ENCODE measurements at places on chromosomes 16 and 17.

DNA sequence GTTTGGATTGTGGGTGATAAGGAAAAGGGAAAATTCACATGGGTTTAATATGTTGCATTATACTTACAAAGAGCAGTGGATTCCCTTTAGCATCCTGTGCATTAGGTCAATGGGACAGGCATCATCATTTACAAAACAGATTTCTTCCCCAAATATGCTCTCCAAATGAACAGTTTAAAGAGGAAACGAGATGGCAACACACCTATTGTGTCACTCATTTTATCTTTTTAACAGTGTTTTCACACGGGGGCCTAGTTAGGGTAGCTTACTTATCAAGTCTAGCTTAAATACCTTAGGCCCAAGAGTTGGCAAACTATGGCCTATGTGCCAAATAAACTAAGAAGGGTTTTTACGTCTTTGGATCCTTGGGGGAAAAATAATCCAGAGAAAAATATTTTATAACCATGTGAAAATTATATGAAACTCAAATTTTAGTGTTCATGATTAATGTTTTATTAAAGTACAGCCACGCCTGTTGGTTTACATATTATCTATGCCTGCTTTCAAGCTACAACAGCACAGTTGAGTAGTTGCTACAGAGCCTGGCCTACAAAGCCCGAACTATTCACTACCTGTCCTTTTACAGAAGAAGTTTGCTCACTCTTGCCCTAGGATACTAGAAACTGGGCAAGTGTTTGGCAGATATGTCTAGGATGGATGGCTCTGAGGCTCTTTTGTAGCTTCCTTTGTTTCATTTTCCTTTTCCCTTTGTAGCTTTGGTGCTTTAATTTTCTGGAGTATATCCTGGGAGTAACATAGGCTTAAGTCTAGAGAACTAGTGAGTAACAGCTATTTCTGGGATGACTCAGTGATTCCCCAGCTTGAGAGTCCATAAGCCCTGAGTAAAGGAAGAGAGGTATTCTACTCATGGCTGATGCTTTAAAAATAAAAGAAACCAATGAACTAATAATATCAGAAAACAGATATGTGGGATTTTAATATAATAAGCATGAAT is 12.4 kb downstream of the NUP93 start:
- DNase-seq, result no peak

DNA sequence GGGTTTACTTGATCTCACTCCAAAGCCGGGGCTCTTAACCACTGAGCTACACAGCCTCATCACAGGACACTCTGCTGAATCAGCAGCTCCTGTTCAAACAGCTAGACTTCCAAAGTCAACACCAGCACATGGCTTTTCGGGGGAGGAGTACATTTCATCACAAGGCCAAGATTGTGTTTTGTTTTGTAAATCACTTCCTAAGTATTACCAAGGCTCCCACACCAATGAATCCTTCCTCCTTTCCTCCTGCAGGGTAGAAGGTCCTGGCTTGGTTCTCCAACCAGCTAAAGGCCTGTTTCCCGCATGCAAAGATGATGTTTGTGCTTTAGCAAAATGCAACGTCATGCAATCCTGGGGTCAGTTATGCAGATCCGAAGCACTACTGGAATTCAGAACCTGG is 152.5 kb downstream of the XYLT1 start:
- DNase-seq, result no peak

DNA sequence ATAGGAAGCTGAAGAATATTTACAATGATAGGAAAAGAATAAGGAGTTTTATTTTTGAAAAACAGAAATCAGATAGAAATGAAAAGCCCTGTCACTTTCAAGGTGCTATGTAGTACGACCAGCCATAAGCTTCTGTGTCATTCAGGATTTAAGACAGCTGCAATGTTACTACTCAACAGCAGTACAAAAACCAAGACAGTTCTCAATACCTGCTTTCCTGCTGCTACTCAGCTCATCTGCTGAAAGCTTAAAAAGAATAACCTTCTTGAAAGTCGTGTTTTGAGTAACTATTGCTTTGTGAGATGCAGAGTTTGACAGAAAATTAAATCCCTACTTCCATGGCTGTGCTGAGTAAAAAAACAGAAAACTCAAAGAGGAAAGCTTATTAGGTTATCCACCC is 8.7 kb downstream of the GRB2 start:
- DNase-seq, result no peak

DNA sequence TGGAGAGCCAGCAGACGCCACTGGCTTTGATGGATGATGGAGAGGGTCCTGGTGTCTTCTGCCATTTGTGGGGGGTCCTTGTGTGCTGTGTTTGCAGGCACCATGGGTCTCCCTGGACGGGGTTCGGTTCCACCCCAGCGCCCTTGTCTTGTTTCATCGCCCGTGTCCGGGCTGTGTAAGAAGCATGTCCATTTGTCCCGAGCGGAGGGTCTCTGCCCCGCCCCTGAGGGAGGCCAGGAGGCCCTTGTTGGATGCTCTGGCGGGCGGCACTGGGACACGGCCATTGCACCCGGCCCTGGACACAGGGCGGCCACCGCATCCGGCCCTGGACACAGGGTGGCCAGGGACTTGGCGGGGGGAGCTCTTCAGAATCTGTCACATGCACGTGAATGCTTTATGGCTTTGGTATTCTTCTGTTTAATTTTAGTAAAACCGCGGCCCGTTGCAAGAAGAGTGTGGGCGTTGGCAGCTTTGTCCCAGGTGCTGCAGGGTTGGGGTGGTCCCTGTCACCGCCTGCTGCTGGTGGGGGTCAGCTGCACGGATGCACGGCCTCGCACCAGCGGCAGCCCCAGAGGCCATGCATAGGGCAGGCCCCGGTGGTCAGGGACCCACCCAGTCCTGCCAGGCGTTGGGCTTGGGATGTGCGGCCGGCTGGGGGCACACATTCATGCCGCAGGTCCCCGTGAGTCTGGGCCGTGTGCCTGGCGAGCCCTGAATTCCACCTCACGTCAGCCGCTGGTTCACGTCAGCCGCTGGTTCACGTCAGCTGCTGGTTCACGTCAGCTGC is 21.0 kb upstream of the ZNF750 start:
- no peak for DNase-seq

DNA sequence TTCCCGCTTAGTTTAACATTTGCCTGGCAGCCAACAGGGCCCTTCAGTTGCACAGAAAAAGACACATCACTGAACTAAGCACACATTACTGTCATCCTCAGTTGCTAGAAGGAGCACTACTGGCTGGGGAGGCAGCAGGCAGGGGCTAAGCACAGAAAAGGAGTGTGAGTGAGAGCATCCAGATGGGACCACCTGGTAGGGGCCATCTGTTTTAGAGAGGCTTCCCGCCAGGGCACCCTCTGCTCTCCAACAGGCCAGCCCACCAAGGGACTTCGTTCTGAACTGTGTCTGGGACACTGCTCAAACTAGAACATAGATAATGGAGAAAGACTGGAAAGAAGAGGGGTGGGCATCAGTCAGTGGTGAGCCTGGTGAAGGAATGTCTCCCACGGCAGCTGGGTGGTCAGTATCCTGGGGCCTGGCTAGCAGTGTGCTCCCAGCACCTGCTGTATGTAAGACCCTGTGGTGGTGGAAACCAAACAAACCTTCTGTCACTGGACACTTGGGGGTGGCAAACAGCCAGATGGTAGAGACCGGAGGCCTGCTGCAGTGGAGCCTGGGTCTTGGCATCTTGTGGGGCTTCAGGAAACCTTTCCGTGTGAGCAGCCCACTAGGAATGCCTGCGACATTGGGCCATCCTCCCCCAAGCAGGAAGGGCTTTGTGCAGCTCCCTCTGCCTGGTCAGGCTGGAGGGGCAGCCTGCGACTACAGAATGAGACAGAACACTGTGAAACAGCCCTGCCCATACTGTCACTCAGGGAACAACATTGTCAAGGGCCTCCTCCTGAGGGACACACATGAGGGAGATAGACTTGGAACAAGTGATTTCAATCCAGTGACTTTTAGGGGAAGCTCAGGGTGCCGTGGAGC is 12.8 kb upstream of the RANGRF start:
- DNase-seq, result no peak

GRCh38 chr17:50659179-50659578 is 24.5 kb downstream of the ABCC3 start:
- no peak for DNase-seq

DNA sequence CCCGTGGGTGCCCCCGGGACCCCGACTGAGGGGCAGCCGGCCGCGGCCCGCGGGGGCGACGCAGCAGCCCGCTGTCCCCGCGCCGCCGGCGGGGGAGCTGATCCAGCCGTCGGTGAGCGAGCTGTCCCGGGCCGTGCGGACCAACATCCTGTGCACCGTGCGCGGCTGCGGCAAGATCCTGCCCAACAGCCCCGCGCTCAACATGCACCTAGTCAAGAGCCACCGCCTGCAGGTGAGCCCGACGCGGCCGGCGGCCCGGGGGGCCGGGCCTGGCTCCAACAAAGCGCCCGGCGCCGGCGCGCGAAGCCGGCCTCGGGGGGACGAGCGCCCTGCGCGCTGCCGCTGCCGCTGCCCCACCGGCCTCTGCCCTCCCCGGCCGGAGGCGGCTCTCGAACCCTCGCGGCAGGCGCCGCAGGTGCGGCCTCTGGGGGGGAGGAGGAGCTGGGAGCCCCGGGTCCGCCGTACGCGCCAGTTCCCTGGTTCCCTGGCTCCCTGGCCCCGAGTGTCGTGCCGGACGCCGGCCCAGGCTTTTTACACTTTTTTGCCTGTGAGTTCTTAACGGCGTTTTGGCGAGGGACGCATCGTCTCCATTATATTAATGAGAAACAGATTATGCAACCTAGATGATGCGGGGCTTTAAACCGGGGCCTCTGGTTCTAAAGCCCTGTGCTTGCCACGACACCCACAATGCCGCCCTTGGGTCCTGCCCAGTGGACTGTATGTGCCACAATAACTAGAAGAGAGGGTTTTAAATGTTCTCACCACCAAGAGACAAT is 521 bp downstream of the ATMIN start:
- peak; percentile 3 for DNase-seq

DNA sequence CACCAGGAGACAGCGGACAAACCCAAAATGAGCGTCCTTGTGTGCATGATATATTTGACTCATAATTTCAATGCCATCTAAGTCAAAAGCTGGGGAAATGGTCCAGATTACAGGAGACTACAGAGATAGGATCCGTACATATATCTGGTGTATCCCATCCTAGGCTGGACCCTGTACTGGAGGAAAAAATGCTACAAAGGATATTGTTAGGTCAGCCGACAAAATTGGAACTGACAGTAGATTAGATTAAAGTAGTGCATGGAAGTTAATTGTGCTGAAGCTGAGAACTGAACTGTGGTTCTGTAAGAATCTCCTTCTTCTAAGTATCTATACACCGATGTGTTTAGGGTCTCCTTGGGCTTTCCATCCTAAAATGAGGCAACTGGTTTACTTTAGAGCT is 24.3 kb downstream of the KCNG4 start:
- DNase-seq, result no peak

- DNase-seq, result no peak
These were observed 39.0 kb downstream of the TEX2 start for GRCh38 chr17:64223931-64224629.

- peak; percentile 74 for DNase-seq
These were observed at the start of gene ZFP90 for GRCh38 chr16:68538880-68539701. Gene ZFP90 (plus strand): TSS chr16:68539291. CDS start chr16:68539793, 502 bp downstream.

DNA sequence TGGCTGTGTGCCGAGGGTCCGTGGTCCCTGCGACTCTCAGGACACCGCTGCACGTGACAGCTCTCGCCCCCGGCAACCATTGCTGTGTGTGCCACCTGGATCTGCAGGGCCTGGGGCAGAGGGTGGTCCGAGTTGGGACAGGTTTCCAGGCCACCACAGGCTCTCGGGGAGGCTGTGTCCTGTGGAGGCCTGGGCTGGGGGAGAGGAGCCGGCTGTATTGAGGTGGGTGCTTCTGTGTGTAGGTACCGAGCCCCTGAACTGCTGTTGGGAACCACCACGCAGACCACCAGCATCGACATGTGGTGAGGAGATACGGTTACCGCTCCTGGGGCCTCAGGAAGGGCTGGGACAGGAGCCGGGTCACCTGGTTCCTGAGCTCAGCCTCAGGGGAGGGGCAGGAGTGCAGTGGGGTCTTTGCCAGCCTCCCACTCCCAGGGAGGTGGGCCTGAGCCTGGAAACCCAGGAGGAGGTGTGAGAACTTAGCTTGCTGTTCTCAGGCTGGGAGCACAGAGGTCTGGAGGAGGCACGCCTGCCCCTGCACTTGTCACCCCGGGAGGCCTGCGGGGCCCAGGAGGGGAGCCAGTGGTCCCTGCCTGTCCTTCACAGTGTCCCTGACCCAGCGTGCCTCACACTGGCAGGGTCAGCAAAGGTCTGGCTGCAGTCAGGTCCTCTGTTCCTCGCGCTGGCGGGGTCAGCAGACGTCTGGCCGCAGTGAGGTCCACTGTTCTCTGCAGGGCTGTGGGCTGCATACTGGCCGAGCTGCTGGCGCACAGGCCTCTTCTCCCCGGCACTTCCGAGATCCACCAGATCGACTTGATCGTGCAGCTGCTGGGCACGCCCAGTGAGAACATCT is 7.3 kb downstream of the SPATA2L start:
- DNase-seq, result no peak

GRCh38 chr17:21689604-21690003 is 2.7 kb upstream of the KCNJ18 start:
- DNase-seq, result no peak

DNA sequence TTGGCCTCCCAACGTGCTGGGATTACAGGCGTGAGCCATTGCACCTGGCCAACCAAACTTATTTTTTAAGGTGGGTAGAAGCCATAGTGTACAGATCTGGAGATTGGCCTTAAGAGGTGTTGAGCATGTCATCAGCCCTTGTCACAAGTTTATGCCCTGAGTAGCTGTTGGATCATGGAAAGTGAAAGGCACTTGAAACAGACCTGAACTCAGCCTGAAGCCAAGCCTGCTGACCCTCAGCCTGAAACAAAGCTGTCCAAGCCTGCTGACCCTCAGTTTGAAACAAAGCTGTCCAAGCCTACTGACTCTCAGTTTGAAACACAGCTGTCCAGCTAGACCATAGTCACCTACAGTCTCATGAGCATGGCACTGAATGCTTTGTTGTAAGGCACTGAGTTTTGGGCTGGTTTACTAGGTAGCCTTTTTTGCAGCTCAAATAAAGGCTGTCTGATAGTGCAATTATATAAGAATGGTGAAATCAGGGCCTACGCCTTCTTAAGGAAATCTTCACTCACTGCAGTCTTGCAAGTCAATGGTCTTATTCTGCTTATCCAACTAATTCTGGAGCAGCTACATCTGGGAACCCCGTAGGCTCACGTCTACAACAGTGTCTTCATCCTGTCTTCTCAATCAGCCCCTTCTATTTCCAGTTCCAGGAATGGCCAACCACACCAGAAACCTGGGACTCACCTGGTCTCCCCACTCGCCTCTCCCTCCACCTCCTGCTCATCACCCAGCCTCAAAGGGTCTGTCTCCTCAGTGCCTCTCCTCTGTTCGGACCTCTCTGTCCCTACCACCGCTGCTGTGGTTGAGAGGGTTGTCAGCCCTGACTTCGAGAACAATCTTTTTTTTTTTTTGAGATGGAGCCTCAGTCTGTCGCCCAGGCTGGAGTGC is 2.9 kb upstream of the NPIPB15 start:
- DNase-seq, result no peak

DNA sequence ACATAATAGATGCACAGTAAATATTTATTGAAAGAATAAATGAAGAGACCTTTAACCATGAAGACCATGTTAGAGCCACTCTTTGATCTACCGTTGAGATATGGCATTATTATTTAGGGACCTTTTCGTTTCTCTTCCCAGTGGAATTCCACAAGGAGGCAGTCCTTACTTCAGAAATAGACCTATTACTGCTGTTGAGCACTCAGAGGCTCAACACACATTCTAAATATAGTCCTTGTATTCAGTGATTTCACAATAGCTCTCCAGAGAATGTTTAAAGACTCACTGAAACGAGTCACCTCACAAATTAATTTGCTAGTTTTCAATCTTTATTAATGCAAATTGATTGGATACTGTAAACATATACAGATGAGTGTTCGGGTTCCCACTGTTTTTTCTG is 603.8 kb downstream of the CDH8 start:
- no peak for DNase-seq

GRCh38 chr16:8660841-8661301 is 13.5 kb upstream of the ABAT start:
- no peak for DNase-seq

All from stimulated activated CD8-positive, alpha-beta memory T cell treated with anti-CD3 and anti-CD28 coated beads, Interleukin-15, amount 100 ng/mL, for 24 hours (primary cell).